ENCODE measurements at places on chromosomes 1 and 21.

DNA sequence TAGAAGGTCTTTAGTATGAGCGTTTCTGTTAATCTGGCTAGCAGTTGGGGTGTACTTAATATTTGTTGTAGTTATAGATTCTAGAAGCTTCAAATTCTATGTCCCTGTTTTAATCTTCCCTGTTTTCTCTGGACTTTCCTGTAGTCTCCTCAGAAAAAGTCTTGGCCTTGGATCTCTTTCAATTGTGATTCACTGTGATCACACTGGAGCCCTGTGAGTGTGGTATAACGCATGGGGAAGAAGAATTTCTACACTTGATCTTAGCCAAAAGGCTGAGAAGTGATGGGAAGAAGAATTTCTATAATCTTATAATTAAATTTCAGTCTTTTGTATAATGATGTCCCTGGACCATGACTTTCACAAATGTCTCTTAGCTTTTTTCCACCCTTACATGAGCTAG is 36.7 kb upstream of the COP1 start:
- no peak for DNase-seq

GRCh38 chr1:111723091-111723806 is 15.9 kb downstream of the INKA2 start:
- DNase-seq = no peak

- DNase-seq = no peak
These were observed 312.1 kb upstream of the VAMP3 start for GRCh38 chr1:7458946-7459345.

DNA sequence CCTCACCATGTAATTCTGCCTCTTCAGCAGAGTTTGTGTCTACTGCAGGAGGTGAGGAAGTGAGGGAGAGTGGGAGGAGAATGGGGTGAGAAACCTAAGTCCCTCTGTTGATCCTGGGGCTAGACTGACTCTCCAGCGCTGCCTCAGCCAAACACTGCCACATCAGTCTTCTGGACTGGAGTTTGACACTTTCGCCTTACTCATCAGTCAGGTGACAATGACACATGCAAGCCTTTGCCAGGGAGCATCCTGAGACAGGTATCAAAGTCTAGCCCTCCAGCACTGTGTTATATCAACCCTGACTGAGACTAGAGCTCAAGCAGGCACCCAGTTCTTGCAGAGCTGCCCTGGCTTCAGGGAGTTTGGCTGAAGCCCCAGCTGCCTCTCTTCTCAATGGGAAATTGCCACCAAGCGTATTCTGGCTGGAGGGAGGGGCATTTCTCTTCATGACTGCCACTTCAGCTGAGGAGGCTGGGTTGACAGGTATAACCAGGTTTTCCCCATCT is 33.3 kb upstream of the SUCO start:
- DNase-seq = peak; percentile 17

- DNase-seq = no peak
These were observed 25.4 kb upstream of the CLCA4 start for GRCh38 chr1:86521522-86521891.

DNA sequence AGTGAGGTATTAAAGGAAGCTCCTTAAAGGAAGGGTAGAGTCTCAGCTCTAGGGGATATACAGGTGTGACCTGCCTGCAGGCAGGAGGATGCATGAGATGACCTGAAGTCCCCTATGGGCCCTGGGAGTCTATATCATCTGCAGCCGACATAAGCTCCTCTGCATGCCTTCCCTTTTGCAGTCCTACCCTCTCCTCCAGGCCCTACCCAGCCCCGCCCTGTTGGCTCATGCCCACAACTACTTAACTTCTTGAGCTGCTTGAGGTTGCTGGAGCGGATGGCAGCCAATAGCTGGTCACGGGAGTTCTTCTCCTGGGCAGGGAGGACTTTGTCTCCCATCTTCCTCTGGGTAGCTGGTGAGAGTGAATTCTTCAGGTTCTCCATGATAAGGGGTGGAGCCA is 10.3 kb downstream of the SHISA4 start:
- no peak for DNase-seq

- no peak for DNase-seq
These were observed 498 bp upstream of the CLCA2 start for GRCh38 chr1:86423473-86423872.

- DNase-seq = peak; percentile 62
These were observed 18.9 kb upstream of the ZNF683 start for GRCh38 chr1:26391450-26391849.

DNA sequence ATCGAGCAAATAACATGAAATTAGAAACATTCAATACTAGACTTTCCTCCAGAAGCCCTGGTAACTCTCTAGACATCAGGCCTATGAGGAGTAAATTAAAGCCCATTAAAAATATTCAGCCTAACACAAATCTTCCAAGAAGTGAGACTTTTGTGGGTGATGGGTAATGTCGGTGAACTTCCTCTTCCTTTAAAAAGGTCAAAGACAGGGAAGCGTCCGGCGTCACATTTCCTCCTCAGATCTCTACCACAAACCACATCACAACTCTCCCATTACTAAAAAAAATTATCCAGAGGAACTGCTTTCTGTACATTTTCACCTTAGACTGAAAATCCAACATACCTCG is 1.4 kb downstream of the EIF4G3 start:
- peak; percentile 41 for DNase-seq
